NCI-H510A (cell line): ENCODE measurements at places on chromosomes 4 and X.

GRCh38 chr4:78047366-78047765, 9.8 kb upstream of the FRAS1 start:
- DNase-seq, result no peak

DNA sequence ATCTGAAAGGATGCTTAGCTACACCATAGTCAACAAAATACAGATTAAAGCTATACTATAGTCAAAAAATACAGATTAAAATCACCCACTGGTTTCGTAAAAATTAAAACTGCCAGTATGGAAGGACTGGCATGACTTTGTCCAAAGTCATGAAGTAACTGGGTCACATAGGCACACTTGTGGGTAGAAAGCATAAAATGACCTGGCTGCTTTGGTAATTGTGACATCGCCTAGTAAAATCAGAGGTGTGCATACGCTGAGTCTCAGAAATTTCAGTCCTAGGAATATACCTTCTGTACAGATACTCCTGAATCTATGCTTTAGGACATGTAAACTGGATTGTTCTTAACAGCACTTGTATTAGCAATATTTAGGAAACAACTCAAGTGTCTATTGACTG, 28.1 kb downstream of the CLNK start:
- no peak for DNase-seq

DNA sequence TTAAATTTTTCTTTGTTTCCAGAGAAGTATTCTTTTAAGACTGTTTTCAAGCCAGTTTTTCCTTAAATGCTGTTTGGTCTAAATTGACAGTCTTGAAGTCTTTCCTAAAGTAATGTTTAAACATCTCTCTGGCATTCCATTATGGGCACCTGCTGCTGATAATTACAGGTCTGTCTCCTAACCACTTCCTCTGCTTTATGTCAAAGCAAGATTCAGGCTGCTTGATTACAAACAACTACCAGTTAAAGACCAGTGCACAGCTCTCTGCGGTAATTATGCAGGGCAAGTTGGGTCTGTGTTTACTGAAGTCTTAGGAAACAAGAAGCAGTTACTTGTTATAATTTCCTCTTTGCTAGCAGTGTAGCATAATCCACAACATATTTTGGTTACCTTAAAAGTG, 17.6 kb downstream of the UNC5C start:
- no peak for DNase-seq

- no peak for DNase-seq
Observed at GRCh38 chr4:135533053-135533452, 1331.5 kb upstream of the PABPC4L start.

DNA sequence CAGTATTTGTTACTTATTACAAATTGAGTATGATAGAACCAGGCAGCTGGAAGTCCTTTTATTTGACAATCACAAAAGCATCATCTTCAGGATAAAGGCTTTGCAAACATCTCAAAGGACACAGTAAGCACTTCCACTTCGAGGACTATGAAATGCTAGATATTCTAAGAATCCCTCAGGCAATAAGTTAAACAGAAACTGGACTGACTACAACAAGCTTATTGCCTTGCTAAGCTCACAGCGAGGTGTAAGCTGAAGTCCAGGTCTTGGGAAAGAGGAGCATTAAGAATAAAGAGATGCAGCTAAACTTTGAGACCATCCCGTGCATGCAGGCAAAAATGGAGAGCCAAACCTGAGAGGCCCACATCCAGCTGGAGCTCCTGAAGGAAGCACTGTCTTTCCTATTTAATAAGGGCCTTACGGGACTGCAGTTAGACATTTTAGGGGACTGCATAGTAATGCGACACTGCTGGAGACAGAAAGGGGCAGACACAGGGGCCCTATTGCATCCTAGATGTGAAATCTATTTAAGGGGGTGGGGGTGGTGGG, 38.7 kb downstream of the DCHS2 start:
- DNase-seq, result no peak

DNA sequence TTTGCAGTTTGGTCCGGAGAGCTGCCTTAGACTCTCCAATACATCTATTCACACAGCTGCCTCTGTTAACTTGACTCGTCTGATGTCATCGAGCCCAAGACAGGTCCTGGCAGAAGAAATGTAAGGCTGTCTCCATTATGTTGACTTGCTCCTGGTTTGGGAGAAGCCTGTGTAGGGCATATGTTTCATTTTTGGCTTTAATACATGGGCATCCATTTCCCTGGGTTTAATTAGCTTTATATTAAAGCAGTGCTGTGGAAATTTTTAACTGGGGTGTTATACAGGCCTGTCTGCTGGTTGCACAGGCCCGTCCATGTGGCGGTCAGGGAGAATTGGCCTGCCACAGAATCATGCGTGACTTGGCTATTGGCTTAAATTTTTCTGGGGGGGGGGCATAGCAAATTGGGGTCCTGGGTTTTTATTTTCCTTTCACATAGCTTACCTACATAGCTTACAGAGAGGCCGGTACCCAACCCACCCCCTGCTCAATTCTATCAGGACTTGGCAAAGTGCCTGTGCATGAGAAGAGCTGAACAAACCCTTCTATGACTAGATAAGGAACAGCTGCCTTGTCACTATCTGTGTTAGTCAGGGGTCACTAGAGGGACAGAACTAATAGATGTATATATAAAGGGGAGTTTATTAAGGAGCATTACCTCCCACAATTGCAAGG, 123.5 kb upstream of the WDR1 start:
- no peak for DNase-seq

DNA sequence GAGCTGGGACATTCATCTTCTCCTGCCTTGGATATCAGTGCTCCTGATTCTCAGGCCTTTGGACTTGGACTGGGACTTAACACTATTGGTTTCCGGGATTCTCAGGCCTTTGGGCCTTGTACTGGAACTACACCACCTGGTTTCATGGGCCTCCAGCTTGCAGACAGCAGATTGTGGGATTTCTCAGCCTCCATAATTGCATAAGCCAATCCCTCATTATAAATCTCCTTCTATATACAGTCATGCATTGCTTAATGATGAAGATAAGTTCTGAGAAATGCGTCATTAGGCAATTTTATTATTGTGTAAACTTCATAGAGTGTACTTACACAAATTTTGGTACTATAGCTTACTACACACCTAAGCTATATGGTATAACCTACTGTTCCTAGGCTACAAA, 8.9 kb upstream of the CCNG2 start:
- no peak for DNase-seq

DNA sequence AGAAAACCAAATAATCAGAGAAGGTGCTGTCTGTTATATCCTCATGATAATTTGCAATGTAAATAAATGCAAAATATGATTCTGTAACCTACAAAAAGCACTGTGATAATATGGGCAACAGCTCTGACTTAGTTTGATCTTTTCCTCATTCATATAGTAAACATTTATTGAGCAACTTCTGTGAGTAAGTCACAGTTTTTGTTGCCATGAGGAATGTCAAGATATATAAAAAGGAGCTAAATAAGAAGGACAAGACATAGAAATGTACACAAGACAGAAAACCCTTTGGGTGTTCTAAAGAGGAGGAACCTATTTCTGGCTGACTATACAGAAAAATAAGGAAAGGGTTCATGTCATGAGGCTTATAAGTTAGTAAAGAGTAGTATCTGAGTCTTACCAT, 44.3 kb downstream of the ARSJ start:
- no peak for DNase-seq
